ENCODE measurements at places on chromosomes 7 and 10.

DNA sequence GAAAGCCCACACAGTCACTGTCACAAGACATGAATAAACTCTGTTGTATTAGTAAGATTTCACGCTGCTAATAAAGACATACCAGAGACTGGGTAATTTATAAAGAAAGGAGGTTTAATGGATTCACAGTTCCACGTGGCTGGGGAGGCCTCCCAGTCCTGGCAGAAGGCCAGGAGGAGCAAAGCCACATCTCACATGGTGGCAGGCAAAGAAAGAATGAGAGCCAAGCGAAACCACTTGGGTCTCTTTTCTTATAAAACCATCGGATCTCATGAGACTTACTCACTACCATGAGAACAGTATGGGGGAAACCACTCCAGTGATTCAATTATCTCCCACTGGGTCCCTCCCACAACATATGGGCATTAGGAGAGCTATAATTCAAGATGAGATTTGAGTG, 110.2 kb downstream of the ST8SIA6 start:
- DNase-seq = no peak

DNA sequence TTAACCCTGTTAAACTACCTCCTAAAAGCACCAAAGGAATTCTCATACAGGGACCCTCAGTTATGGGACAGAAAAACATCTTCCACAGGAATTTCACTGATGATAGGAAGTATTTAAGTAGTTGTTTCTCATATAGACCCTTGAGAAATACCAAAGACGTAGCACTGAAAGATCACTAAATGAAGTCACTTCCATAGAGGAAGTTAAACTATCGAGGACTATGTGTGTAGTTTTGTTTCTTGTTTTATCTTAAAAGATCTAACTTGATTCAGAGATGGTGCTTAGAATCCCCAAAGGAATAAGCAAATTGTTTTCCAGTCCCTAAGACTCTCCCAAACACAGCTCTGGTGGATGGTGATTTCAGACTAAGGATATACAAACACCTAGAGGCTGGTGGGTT, 94.8 kb upstream of the AFAP1L2 start:
- DNase-seq = no peak

DNA sequence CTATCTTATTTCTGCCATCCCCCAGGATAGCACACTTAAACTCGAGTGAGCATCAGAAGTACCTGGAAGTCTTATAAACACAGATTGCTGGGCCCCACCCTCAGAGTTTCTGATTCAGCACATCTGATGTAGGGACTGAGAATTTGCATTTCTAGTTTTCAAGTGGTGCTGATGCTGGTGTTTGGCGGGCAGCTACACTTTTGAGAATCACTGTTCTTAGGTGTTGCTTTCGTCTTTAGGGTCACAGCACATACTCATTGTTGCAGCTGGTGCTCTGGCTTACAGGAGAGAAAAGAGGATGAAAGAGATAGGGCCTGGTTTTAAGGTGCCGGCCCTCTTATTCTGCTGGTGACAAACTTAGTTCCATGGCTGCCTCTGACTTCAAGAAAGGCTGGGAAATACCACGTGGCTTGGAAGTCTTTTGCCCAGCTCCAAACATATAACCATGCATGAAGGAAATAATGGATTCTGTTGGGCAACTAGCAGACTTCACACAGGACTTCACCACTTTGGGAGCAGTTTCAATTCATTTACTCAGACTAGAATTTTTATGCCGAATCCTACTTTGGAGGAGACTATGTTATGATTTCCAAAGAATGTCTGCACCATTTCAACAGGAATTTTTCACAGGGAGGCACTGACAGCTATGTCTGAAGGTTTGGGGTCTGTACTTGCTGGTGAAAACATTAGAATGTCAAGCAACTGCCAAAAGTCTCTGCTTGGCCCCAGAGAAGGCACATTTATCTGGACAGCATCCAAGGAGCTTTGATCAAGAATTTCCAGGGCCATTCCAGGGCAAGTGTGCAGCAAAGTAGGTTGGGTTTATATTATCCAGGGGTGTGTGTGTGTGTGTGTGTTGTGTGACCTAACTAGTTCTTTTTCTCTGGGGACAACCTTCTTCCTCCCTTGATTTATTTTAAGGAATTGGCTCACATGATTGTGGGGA, 6.9 kb upstream of the MINDY4 start:
- DNase-seq = no peak

GRCh38 chr7:50282813-50283605, 21.5 kb upstream of the IKZF1 start:
- DNase-seq = no peak

- no peak for DNase-seq
These were observed 31.2 kb upstream of the GARS1 start for GRCh38 chr7:30563326-30563942.

- DNase-seq = no peak
These were observed 500.8 kb downstream of the DNAJB6 start for GRCh38 chr7:157837561-157837960.

DNA sequence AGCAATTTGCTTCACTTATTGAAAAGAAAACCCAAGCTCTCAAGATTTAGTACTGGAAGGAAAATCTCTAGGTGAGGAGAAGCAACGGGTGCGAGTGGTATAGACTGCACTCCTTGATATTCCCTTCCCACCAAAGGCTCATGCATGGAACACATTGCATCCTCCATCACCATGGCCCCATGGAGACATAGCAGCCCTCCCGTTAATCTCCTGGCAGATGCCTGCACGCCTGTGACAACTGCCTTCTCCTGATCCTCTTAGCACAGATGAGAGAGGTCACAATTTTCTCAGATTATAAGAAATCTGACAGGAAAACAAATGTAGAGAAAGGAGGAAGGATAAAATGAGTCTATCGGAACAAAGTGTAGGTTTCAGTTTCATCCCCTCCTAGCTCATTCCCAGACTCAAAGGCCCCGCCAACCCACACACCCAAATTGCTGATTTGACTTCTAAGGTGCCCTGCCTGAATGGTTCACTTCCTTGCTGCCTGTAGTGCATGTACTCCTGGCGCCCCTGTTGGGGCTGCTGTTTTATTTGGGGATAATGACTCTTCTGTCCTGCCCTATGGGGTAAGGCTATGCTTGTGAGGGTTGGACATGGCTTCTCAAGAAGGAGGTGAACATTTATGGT, 50.0 kb downstream of the PLXNA4 start:
- DNase-seq = peak; percentile 14

GRCh38 chr10:50824782-50825181, 60.6 kb downstream of the A1CF start:
- DNase-seq = no peak

GRCh38 chr10:92238586-92239098, 52.2 kb downstream of the CPEB3 start:
- DNase-seq = no peak

GRCh38 chr7:68888971-68889385, 709.3 kb upstream of the AUTS2 start:
- no peak for DNase-seq

- DNase-seq = no peak
These were observed 647 bp downstream of the PLAU start for GRCh38 chr10:73911553-73912004.

GRCh38 chr7:1569016-1569415, 816 bp downstream of the PSMG3 start:
- DNase-seq = peak; percentile 36

GRCh38 chr10:104921763-104922162, 280.7 kb downstream of the SORCS3 start:
- DNase-seq = no peak

DNA sequence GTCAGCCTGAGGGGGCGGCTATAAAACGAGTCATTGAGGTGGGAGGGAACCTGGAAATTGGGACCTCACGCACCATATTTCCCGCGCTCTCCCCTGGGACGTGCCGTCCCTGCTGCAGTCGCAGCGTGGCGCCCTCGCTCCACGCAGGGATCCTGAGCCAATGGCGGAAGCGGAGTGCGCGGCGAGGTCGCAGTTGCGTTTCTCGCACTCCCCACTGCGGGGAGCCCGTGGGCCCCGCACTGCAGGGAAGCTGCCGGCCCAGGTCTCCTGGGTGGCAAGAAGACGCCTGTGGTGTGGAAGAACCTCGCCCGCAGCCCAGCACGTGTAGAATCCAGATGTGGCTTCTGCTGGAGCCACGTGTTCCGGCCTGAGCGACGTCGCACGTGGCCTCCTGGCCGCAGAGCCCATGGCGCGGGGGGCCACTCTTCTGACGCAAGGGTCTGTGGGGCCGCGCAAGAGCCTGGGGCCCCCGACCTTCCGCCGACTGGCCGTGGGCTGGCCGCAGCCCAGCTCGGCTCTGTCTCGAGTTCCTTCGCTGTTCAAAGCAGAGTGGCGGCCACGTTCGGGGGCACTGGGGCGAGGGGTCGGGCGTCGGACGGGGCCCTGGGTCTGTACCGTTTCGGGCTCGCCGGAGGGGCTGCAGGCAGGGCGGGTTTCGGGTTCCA, 26.4 kb downstream of the HIF1AN start:
- peak; percentile 77 for DNase-seq

DNA sequence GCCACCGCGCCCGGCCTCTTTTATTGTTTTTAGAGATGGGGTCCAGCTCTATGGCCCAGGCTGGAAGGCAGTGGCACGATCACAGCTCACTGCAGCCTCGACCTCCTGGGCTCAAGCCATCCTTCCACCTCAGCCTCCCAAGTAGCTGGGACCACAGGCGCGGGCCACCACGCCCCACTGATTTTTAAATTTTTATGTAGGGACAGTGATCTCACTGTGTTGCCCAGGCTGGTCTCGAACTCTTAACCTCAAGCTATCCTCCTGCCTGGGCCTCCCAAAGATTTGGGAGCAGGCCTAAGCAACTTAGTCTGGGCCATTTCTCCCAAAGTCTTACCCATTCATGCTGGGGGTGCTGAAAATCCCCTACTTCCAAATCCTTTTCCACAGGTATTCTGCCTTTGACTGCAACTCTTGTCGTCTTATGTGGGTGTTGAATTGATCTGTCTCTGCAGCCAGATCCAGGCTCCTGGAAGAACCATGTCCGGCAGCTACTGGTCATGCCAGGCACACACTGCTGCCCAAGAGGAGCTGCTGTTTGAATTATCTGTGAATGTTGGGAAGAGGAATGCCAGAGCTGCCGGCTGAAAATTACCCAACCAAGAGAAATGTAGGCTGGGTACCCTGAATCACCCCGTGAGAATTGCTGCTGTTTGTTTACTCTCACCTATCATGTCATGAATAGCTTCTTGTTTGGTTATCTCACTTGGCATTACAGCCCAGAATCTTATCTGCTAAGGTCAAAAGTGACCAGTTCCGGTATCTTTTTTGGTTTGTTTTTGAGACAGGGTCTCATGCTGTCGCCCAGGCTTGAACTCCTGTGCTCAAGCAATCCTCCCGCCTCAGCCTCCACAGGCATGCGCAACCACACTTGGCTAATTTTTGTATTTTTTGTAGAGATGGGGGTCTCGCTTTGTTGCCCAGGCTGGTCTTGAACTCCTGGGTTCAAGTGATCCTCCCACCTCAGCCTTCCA, 1.1 kb downstream of the ZDHHC4 start:
- DNase-seq = no peak

GRCh38 chr7:125112850-125113249, 183.2 kb upstream of the POT1 start:
- DNase-seq = no peak

DNA sequence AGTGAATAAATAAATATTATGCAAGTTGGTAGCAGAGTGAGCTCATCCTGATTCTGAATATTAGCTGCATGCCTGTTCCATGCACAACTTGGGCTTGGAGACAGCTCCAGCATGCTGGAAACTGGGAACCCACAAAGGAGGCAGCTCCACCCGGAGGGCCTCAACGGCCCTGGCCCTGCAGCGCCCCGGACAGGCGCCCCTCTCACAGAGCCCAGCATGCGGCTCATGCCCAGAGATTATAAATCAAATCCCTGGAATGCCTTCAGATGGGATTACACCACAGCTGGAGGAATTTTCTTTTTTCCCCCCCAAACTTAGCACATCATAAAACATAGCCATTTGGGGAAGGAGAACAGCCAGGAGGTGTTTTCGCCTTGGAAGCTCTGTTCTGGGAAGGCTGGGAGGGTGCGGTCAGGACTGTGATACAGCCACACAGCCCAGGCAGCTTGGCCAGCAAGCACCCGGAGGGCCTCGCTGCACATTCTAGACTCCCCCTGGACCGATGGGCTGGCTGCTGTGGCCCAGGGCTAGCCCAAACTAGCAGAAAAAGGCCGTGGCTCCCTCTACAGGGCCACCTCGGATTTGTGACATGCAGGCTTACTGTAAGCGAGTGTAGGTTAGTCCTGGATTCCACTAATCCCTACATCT, 102.4 kb downstream of the PTPN20 start:
- DNase-seq = no peak

DNA sequence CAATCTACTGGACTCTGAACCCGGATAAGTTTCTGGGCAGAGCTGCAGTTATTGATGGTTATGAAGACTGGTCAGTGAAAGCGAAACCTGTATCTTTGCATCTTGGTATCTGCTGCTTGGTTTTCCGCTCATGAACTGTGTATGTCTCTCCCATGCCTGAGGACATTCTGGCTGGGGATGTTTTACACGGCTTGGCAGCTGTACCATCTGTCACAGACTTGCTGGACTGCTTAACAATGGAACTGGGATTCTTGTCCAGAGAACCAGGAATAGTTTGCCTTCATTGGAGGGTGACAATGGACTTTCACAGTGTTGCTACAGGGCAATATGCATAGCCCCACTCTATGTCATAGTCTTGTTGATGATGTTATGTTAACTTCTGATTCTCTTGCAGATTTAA, 119.9 kb upstream of the TMEM106B start:
- no peak for DNase-seq

DNA sequence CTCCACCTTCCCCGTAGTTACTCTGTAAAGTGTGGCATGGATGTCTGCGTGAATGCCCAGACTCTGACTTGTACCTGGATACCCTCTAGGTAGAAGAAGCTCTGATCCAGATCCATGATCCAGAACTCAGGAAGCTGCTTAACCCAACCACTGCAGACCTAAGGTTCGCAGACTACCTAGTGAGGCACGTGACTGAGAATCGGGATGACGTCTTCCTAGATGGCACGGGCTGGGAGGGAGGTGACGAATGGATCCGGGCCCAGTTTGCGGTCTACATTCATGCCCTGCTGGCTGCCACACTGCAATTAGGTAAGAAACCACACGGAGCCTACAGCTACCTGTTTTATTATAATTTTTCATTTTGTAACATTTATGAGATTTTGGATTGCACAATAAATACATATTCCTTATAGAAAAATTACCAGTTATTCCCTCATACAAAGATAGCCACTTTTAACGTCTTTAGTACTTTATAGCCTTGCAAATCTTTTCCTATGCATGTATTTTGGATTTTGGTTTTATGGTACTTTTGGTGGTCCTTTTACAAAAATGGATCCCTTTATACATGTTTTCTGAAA, 77.9 kb downstream of the AVL9 start:
- no peak for DNase-seq

Data from activated naive CD4-positive, alpha-beta T cell treated with Interleukin-2 at 50 U/mL for 16 hours (primary cell).